ENCODE measurements at places on chromosomes 6 and 20.

GRCh38 chr6:1585669-1586049 lies 24.1 kb upstream of the FOXC1 start:
- no peak for DNase-seq

- DNase-seq = no peak
These were observed 6.9 kb downstream of the RSPO4 start for GRCh38 chr20:995170-995569.

DNA sequence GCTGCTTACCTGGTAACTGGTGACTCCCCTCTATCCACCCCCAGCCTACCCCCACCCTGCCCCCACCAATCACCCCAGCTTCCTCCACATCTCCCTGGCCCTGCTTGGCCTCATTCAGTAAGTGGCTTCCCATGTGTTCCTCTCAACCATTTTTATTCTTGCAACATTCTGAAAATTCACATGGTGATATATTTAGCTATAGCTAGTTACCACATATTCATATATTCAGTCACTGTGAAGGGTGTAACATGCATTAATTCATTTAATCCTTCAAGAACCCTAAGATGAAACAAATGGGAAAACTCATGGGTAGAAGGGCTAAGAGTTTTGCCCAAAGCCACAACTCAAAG lies 95.4 kb upstream of the CEP85L start:
- DNase-seq = no peak

DNA sequence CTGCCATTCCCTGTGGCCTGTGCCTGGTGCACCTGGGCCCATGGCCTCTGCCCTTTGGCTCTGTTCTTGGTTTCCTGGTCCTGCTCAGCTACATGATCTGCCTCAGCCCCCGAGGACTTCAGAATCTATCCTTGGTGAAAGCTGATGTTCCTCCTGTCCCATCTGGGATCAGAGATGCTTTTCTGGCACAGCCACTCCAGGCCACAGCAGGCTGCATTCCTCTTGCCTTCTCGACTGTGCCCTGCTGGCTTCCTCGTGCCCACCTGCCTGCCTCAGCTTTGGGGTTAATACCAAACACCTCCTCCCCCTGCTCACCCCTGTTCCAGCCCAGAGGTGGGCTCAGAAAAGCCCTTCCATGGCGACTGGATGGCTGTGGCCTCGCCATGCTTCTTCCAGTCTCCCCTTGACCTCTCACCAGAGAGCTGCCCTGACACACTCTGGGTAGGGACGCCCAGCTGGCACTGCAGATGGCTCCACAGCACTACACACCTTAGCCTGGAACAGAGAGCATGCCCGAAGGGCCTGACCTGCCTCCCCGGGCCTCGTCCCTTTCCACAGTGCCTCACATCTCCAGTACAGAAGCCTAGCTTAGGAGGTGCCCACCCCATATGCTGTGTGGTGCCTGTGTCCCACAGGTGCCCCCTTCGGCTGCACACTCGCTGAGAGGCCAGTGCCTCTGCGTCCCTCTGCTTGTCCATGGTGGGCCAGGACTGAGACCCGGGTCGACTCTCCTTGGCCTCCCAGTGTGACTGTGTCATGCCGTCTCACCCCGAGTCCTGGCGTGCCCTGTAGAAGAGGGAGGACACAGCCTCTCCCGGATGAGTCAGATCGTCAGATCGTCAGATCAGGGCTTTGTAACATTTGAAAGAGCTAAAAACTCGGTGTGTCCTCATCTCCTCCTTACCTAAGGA lies 148.8 kb downstream of the DTNBP1 start:
- DNase-seq = no peak

DNA sequence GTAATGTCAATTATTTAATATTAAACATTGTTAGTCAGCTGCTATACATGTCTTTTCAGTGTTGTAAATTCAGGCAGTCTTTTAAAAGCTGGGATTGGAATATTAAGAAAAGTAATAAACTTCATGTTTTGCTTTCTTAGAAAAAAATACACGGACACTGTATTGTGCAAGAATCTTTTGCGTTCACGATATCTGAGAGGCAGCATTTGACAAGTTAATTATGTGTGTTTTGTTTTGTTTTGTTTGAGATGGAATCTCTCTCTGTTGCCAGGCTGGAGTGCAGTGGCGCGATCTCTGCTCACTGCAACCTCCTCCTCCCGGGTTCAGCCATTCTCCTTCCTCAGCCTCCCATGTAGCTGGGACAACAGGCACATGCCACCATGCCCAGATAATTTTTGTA lies 1661.3 kb downstream of the HACE1 start:
- no peak for DNase-seq

DNA sequence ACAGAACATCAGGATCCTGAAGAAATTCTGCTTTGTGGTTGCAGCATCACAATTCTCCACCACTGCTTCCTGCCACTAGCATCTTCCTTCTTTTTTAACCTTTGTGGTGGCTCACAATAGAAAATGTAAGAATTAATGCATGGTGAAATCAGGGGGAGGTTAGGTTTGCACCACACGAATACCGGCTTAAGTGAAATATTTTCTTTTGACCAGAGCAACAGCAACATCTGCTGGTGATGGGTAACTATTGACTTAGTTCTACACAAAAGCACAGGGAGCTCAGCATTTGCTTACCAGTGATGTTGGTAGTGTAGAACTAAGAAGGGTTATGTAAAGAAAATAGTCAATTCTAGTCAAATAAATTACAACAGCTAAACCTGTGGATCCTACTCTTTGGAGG lies 280.5 kb downstream of the SYNE1 start:
- no peak for DNase-seq

DNA sequence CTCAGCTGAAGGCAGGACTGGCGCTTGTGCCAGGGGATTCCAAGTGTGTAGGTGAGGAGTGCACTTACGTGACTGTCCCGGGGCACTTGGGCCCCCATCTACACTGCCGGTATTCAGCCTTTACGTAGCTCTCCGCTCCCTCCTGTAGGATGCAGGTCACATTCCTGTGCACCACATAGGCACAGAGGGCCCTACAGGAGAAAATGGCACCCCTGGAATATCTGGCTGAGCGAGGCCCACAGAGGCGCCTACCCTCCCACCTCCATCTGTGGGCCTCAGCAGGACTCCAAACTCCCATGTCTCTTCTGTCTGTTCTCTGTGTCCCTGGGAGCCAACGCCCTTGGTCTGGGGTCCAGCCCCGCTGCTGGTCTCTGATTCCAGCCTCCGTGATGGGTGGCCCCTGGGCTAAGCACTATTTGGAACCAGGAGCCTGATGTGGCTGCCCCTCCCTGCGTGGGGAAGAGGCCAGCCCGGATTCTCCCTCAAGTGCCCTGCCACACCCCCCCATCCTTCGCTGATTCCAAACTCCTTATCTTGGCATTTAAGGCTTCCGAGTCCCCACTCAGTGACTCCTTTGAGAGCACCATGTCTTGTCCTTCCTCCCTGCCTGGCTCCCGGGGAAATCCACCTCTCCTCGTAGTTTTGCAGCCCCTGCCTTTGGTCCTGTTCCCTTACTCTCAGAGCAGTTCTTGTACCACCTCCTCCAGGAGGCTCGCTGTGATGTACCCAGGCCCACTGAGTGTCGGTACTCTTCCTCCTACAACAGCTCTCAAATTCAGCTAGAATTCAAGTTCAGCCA lies 1.5 kb downstream of the EMILIN3 start:
- DNase-seq = no peak

DNA sequence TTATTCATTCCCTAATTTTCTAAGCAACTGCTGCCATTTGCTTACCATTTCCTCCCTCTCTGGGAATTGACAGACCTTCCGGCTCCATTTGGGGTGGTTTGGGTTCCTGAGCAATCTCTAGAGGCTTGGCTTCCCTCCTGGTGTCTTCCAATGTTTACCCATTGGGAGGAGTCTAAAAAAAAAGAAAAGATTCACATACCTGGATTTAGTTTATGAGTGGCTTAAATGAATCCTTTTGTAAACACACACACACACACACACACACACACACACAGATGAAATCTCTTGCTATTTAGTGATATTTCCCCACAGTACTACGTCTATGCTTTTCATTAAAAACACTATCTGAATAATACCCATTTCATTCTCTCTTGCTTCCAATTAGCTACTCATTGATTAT lies 48.3 kb upstream of the TRAF3IP2 start:
- DNase-seq = no peak

GRCh38 chr6:121881974-121882667 lies 446.7 kb downstream of the GJA1 start:
- DNase-seq = no peak

- no peak for DNase-seq
These were observed 569 bp downstream of the TCEA2 start for GRCh38 chr20:64063389-64064144.

GRCh38 chr6:31209137-31209536 lies 38.7 kb upstream of the POU5F1 start:
- no peak for DNase-seq

GRCh38 chr6:99912657-99913056 lies 81.4 kb downstream of the MCHR2 start:
- no peak for DNase-seq

DNA sequence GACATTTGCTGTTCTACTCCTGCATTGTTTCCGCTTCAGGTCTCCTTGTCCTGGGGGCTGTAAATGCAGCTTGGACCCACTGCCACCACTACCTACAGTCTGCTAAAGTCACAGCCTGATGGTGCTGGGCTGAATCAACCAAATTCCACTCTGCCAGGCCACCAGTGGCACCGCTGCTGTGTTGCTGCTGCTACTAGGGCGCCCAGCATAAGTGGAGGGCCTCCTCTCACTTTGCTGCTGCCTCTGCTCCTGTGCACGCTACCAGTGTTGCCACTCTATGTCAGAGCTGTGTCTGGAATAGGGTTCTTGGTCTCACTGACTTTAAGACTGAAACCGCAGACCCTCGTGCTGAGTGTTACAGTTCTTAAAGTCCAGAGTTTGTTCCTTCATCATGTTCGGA lies 1.4 kb upstream of the SSR1 start:
- DNase-seq = no peak

DNA sequence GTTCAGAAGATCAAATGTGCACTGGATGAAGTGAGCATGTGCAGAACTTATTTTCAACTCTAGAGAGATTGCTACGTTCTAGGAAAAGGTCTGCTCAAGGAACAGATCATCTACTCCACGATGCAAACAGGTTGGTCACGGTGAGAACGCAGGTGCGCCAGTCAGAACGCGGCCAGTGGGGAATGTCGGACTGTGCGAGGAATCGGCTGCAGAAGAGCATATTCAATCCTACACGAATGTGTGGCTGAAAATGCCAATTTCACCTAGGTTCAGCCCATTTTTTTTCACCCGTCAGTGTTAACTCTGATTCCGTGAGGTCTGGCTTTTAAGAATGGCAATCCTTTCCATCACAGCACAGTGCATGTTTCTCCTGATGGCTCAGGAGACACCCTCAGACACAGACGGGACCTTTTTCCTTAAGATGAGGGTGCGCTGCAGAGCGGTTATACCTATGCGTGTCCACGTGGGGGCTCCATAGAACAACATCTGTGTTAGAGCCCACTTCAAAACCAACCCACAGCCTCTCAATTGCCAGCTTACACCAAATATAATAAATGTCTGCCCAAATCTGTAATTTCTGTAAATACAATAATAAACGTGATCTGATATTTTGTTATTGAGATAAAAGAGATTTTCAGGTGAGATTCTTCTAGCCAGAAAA lies 250.4 kb downstream of the FOXA2 start:
- DNase-seq = no peak

DNA sequence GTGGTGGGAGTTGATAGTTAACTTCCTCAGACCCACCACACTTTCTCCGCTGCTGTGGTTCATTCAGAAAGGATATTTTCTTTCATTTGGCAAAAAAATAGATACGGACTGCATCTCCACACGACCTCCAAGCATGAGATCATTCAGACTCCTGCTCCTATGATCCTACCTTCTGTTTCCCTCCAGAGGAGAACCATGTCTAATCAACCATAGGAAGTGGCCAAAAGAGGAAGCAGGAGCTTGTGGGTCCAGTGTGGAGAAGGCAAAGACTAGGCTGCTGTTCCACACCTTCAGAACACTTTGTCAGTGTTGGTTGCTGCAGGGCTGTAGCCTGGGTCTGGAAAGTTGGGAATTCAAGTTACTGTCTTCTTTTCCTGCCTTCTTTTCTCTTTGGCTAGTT lies 10.6 kb upstream of the KIF13A start:
- no peak for DNase-seq

GRCh38 chr6:139016337-139017213 lies 12.0 kb upstream of the ABRACL start:
- no peak for DNase-seq

- DNase-seq = no peak
These were observed 70.1 kb downstream of the CDC5L start for GRCh38 chr6:44457596-44457995.

DNA sequence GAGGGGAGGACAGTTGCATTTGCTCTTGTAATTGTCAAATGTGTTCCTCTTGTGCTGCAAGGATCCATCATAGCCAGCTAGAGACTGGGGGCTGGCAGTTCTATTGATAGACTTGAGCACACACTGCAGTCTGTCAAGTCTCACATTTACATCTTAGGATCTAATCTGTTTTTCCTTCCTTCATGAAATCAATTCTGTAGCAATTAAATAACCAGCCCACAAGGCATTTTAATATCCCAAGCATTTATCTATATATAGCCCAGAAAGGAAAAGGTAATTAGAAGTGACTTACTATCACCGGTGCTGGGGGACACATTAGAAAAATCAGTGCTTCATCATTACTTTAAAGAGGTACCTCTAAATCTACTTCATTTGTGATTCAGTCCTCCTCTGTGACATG lies 143.0 kb upstream of the STXBP5 start:
- no peak for DNase-seq

GRCh38 chr6:4270776-4271175 lies 135.4 kb upstream of the ECI2 start:
- no peak for DNase-seq

DNA sequence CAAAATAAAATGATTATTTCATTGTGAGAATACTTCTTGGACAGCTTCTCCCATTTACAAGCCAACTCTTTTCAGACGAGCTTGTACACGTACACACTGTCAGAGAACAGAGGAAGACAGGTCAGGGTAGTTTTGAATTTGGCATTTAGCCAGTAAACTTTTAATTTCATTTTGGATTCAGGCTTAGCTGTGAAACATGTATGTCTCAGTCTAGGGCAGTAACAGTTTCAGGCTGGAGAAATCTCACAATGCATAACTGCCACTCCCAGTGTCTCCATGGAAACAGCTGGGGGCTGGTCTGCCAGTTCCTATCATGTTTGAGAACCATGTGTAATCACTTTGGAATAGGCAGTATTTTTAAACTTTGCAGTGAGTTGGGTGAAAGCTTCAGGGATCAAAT lies 22.0 kb upstream of the QKI start:
- DNase-seq = no peak

- no peak for DNase-seq
These were observed 107.1 kb downstream of the UBE3D start for GRCh38 chr6:82958551-82958950.

GRCh38 chr6:130810307-130811030 lies 16.7 kb upstream of the SMLR1 start:
- DNase-seq = no peak
